MM.1S (cell line): ENCODE measurements at places on chromosomes 5 and 9.
A peak's percentile ranks its signal among the peaks of the same experiment; 100 is the strongest.

DNA sequence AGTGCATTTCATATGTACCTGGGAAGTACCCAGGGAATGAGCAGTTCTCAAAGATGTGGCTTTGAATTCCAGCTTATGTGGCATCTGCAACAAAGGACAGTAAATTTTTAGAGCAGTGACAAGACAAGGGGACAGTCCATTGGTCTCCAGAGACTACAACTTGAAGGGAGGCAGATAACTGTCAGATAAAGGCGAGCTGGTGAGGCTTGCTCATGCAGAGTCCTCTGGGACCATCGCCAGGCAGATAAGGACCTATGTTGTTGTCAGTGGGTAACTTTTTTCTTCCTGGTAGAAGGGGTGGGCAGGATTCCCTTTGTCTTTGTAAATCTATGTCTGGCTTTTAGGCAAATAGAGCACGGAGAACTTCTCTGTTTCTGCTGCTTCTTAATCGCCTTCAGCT, 120.2 kb downstream of the ICE1 start:
- DNase-seq: no peak

DNA sequence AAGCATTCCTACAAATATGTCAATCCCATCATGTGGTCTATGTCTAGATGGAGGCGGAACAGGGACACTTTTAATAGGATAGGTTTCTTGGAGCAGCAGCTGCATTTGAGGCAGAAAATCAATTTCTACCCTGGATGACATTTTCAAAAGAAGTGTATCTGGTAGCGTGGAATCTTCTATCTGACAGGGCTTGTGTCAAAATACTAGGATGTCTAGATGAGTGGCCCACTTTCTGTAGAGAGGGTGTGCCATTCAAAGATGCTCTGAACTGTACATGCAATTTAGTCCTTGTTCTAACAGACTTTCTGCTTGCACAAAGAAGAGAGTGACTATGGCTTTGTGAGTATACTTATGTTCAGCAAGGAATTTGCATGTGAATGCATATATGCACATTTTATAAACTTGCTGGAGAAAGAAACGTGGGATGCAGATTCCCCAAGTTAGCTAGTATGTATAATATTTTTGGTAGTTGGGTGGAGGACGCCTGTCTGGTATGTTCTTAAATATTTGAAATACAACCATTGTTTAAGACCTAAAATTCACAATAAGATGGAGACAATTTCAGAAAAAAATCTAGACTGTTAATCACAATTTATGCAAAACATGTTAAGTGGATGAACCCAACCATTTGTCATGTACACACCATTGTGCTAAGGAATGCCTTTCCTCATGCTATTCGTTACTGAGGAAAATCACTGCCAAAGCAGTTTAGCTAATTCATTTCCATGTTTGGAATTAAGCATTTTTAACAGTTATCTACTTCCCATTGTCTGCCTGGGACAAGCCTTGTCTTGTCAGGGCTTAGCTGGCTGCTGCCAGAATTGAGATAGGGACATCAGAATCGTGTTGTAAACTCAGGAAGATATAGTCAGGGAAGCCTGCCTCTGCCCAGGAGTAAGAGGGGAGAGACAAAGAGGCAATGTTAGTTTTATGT, 129.1 kb upstream of the MEF2C start:
- no peak for DNase-seq

GRCh38 chr9:108830272-108830671, 25.5 kb downstream of the ACTL7B start:
- no peak for DNase-seq

GRCh38 chr5:151780348-151780747, 8.6 kb downstream of the G3BP1 start:
- no peak for DNase-seq

DNA sequence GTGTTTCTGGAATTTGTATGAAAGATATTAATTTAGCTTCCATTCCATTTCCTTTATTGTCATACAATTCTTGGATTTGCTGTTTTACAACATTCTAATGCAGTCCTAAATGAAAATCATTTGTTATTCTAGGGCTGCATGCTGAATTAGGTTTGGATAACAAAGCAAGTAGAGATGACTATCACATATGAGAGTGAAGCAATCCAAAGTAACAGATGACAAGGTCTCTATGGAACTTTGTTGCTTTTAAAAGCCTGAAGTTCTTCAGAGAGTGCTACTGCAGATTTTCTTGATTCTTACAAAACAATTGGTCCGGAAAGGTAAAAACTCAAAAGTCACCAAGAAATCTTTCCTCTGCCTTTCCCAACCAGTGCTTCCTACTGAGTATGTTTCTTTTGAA, 56.9 kb upstream of the VCAN start:
- no peak for DNase-seq

GRCh38 chr5:139658928-139659667, 10.9 kb downstream of the CXXC5 start:
- no peak for DNase-seq

DNA sequence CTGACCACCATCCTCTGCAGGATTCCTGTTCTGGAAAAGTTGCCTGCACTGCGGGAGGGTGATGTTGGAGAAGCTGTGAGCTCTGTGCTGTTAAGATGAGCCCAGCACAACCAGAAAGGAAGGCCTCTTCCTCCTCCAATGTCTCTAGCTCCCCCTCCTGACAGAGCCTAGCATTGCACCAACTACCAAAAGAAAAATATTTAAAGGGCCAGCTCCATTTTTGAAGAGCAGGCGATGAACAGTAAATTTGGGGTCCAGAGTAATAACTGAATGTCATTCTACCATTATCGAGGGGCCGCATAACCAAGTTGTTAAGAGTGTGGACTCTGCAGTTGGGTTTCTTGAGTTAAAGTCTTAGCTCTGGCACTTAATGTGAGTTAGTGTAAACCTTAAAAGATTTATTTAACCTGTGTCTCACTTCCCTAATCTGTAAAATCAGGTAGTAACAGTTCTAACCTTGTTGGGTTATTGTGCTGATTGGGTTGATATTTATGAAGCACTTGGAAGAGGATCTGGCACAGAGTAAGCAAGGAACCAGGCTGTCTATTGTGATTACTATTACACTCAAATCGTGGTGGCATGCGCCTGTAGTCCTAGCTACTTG, 3.9 kb downstream of the TEX53 start:
- peak; percentile 78 for DNase-seq

DNA sequence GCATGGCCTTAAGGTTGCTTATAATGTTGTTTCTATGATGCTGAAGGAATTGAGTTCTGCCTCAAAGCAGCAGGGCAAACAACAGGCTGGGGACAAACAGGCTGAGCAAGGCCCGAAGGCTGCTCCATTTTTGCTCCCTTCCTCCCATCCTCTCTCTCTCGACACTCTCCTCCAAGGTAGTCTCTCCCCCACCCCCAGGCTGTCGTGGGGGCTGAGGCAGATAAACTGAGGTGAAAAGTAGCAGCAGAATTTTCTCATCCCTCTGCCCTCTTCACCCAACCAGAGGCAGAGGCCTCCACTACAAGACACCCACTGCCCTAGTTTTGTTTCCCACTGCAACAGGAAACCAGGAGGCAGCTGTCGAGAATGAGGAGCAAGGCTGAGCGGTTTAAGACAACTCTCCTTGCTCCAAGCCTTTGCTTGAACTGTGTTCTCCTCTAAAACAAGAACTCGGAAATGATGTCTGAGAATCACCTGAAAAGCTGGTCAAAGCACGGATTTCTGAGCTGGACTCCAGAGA, 13.5 kb upstream of the GNA14 start:
- DNase-seq: no peak

- no peak for DNase-seq
Observed at GRCh38 chr9:114721491-114722079, 39.6 kb upstream of the TEX48 start.

DNA sequence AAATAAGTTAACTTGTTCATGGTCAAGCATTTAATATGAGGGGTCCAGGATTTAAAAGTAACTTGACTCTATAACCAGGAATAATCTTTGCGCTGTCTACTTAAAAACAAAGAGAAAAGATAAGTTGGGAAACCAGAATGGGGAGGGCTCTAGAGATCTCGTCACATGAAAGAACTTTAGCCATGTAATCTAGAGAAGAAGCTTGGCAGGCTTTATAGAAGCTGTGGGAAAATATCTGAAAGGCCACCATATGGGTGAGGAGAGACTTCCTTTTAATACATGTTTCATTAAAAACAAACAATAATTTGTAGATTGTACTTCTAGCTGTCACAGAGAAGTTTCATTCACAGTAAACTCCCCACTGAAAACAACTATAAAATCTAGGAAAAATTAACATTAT, 46.7 kb upstream of the PPP1R2B start:
- DNase-seq: no peak

- no peak for DNase-seq
Observed at GRCh38 chr5:176454724-176455394, 6.7 kb downstream of the FAF2 start.

DNA sequence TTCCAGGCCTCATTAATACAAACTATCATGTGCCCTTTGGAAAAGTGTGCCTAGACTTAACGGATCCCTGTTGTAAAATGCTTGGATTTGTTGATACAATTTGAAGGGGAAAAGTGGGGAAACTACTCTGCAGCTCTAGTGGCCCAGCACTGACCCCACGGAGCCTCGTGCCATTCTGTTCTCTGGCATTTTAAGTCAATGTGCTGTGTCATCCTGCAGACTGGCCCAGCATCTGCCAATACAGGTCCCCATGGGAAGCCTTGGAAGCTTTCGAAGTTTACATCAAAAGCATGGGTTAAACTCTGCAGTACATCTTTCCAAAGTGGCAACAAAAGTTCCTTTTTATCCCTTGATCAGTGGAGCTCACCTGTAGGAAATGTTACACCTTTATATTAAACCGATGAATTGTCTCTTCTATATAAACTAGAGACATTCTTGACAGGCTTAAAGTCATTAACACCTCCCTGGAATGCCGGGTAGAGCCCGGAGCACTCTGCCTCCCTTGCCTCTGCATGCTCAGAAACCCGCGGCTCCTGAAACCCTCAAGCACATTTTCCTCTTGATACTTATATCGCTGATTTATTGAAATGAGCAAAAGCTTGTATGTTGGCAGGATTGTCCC, 596.0 kb upstream of the ADAMTS16 start:
- no peak for DNase-seq

DNA sequence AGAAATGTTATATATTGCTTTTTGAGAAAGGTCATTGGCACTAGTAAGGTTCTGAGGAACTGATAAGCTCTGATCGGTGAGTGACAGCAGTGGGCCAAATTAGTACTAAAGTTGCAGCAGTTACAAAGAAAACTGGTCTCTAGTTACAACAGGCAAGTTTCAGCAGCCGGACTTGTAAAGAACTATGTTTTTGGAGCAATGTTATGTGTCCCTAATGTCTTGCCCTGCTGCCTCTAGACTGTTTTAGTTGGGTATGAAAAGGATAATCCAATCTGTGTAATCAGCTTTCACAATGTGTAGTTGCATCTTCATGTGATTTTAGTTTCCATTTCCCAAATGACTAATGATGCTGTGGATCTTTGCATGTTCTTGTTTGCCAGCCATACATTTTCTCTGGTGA, 113.5 kb downstream of the CAMK4 start:
- no peak for DNase-seq

GRCh38 chr5:115559524-115559923, 14.9 kb upstream of the FEM1C start:
- DNase-seq: no peak

GRCh38 chr5:109628591-109628990, 61.1 kb upstream of the MAN2A1 start:
- no peak for DNase-seq

DNA sequence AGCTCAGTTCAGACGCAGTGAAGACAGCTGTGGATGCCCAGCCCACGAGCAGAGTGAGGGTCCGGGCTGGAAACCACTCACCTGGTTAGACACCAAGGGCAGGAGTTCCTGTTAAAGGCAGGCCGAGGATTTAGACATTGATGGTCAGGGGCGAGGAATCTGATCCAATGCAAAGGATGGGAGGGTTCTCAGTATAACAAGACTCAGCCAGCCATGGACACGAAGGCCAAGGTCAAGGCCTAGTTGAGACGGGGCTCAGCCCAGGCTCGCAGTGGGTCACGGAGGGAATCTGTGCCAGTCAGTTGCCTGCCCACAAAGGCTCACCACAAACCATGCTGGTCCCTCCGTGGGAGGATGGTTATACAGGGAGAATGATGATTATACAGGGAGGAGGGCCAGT, 63.3 kb upstream of the FCN1 start:
- no peak for DNase-seq

DNA sequence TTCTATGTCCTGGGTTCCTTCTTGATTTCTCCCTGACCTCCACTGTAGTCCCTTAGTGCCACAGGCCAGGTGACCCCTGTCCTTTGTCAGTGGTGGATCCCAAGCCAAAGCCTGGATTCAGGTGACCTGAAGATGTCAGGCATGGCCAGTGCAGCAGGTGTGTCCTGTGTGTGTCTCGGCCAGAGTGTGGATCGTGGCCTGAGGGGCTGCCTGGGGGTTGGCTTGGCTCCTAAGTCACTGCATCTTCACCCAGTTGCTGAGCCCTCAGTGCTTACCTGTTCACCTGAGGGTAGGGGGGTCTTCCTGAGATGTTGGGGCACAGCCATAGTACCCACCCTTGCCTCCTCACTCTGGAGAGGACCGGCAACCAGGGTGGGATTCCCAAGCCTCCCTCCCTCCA, 61.8 kb upstream of the PITX1 start:
- DNase-seq: no peak

DNA sequence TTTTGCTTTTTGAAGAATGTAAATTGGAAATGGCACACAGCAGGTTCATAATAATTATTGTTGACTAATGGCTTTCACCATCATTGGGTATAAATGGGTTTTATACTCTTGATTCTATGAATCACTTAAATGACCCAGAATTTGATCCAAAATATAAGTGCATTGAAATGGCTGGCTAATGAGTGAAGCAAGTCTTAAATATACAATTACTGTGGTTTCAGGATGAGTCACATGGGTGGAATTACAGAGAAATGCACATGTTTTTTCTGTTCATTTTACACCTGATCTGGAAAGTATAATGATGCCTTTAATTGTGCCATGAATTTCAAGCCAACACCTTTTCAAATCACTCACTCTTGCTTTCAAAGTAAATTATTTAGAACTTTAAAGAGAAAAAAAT, 380.8 kb upstream of the CD180 start:
- DNase-seq: no peak

- peak; percentile 80 for DNase-seq
Observed at GRCh38 chr5:139787568-139788293, 7.9 kb upstream of the PSD2 start.

GRCh38 chr9:109166171-109166770, 778 bp downstream of the FRRS1L start:
- no peak for DNase-seq

DNA sequence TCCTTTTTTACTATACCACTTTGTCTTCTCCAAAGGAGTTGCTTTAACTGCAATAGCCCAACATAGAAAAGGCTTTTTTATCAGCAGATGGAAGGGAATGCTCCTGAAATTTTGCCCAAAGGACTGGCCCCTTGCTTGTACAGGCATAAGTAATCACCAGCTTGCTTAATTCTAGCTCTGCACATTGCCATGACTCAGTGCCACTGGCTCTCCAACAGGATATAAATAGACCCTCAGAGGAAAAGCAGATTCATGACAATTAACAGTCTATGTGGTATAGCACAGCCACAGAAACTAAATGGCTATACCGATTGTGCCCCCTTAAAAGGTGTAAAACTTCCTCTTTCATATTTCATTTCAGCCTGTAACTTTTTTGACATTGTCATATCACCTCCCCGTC, 227.0 kb downstream of the ZNF608 start:
- DNase-seq: peak; percentile 45

GRCh38 chr5:54835647-54836046, 149.7 kb downstream of the ESM1 start:
- no peak for DNase-seq

- no peak for DNase-seq
Observed at GRCh38 chr9:99828054-99828416, 6.3 kb downstream of the NR4A3 start.
